ENCODE measurements at places on chromosomes 4 and X. TPM values are rescaled to one million over a fixed set of nuclear protein-coding genes. Genes with fewer than 3 reads are reported as not detected.

The MID1 gene
- total RNA-seq: 24.9 TPM

The TCEAL3 gene
- total RNA-seq: 19.1 TPM

The SSX3 gene
- total RNA-seq: not detected

The SPANXA2 gene
- total RNA-seq: not detected

The GUCY1A1 gene
- 63.1 TPM for total RNA-seq

The POLN gene
- total RNA-seq: 2.2 TPM

The MAGEB17 gene
- not detected for total RNA-seq

The CFP gene
- total RNA-seq: 24.8 TPM

DNA sequence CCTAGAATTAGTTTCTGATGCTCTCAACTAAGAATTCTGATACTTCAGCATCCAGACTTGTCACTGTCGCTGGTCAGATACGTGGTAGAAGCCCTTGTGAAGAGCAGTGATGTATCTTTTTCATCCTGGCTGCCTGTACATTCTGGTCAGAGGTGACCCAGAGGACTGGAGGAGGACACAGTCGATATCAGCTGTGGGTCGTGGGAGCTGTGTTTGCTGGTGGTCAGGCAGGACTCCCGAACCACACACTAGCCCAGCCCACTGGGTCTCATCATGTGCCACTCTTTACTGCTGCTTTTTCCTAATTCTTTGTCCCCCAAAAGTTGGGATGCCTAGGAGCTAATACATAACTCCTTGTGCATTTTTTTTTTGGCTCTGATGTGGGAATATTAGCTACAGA lies 6.5 kb downstream of the DCUN1D4 start:
- no peak overlapping the region for H3K4me3 ChIP-seq
- no peaks in the 10 kb centered on the region for H3K36me3 ChIP-seq
- H3K4me1 ChIP-seq: peaks cover 8% of the 10 kb centered on the region

GRCh38 chrX:63869506-63869905 lies 84.5 kb upstream of the ARHGEF9 start:
- no peak overlapping the region for H3K27ac ChIP-seq
- no peaks in the 10 kb centered on the region for H3K27me3 ChIP-seq
- H3K4me1 ChIP-seq: no peaks in the 10 kb centered on the region

DNA sequence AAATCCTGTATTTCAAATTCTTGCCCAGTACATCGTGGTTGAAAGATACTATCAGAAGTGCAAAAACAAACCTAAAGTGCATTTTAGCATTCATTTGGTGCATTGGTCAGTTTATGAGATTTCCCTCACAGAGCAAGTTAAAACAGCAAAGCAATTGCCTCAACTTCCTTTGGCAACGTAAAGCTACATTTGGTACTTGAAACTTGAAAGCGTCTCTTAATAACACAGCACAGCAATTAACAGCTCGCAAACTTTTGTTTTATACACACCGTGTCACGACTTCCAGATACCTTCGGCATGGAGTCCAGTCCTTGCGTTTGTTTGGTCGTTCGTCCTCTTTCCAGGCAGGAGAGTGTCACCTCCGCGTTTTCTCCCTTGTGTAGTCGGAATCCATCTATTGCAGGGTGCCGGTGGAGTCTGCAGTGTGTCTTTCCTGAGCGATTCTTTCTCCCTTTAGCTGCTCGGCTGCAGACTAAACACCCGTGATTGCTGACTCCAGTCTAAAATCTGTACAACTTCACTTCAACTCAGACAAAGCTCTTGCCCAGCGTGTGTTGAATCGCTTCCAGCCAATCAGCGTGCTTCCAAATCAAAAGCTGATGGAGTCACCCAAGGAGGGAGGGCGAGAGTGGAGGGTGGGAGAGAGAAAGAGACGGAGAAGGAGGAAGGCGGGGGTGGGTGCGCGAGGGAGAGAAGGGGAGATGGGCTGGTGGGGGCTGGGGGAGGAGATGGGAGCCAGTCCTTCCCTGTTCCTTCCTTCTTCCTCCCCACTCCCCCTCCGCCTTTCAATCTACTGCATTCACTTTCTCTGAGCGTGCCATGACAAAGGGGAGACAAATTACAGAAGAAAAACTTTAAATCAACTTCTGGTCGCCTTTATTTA lies at the start of gene PCDH18:
Gene PCDH18 (minus strand): TSS at position 509 of the 883 bp plus-strand sequence. CDS start 406 bp downstream, at position 103.
- no peaks in the 10 kb centered on the region for H3K36me3 ChIP-seq
- no peaks in the 10 kb centered on the region for H3K4me1 ChIP-seq
- H3K27me3 ChIP-seq: no peaks in the 10 kb centered on the region

DNA sequence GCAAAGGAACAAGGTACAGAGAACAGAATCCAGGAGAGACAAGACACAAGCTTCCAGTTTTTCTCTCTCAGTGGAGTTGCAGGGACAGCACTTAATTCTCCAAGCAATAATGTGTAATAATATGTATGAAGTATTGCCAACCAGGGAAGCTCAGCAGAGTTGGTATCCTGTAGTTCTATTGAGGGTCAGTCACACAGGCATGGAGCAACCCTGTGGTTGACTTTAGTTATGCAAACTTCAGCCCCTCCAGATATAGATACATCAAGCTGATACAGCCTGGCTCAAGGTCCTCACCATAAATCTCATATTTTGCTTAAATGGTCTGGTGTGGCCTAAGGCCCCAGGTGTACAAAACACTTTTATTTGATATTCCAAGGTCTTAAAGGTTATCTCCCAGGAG lies 248.6 kb upstream of the EPHA5 start:
- no peak for DNase-seq
- no peak overlapping the region for H3K27ac ChIP-seq
- no peak overlapping the region for H3K4me3 ChIP-seq
- no peaks in the 10 kb centered on the region for H3K36me3 ChIP-seq

GRCh38 chr4:138707746-138708677 lies 307.6 kb upstream of the NOCT start:
- no peak for DNase-seq
- no peak overlapping the region for H3K4me3 ChIP-seq
- no peaks in the 10 kb centered on the region for H3K36me3 ChIP-seq
- H3K27ac ChIP-seq: no peak overlapping the region
- H3K27me3 ChIP-seq: no peaks in the 10 kb centered on the region

GRCh38 chr4:184595430-184595829 lies 53.8 kb downstream of the CASP3 start:
- H3K4me1 ChIP-seq: no peaks in the 10 kb centered on the region
- H3K27me3 ChIP-seq: no peaks in the 10 kb centered on the region
- no peak overlapping the region for H3K4me3 ChIP-seq
- H3K27ac ChIP-seq: no peak overlapping the region

GRCh38 chr4:168569931-168570276 lies 73.1 kb downstream of the PALLD start:
- H3K27me3 ChIP-seq: peaks cover 5% of the 10 kb centered on the region
- no peaks in the 10 kb centered on the region for H3K36me3 ChIP-seq
- H3K4me1 ChIP-seq: peaks cover 8% of the 10 kb centered on the region
- no peak for DNase-seq

- H3K27ac ChIP-seq: peak within 1 kb of the TSS; percentile 94
- peak within 1 kb of the TSS; percentile 72 for H3K4me3 ChIP-seq
- peak; percentile 80 for DNase-seq
- H3K27me3 ChIP-seq: no peaks in the 10 kb centered on the region
Observed at GRCh38 chrX:123961268-123962005, at the start of gene STAG2. Gene STAG2 (plus strand): TSS chrX:123961706. CDS start chrX:124022628, 60,922 bp downstream.

- no peaks in the 10 kb centered on the region for H3K27me3 ChIP-seq
- no peaks in the 10 kb centered on the region for H3K36me3 ChIP-seq
- H3K27ac ChIP-seq: no peak within 1 kb of the TSS
- no peak within 1 kb of the TSS for H3K4me3 ChIP-seq
- H3K4me1 ChIP-seq: no peaks in the 10 kb centered on the region
Observed at GRCh38 chr4:122378711-122379110, at the start of gene ADAD1. Gene ADAD1 (plus strand): TSS chr4:122379011. CDS start chr4:122380070, 1,059 bp downstream.

GRCh38 chrX:150543230-150544155 lies 24.9 kb upstream of the MTM1 start:
- no peaks in the 10 kb centered on the region for H3K36me3 ChIP-seq
- H3K4me1 ChIP-seq: peaks cover 13% of the 10 kb centered on the region
- H3K4me3 ChIP-seq: no peak overlapping the region
- H3K27ac ChIP-seq: no peak overlapping the region

- no peaks in the 10 kb centered on the region for H3K36me3 ChIP-seq
- no peaks in the 10 kb centered on the region for H3K27me3 ChIP-seq
Observed at GRCh38 chr4:183571350-183571941, 66.6 kb downstream of the ING2 start.

DNA sequence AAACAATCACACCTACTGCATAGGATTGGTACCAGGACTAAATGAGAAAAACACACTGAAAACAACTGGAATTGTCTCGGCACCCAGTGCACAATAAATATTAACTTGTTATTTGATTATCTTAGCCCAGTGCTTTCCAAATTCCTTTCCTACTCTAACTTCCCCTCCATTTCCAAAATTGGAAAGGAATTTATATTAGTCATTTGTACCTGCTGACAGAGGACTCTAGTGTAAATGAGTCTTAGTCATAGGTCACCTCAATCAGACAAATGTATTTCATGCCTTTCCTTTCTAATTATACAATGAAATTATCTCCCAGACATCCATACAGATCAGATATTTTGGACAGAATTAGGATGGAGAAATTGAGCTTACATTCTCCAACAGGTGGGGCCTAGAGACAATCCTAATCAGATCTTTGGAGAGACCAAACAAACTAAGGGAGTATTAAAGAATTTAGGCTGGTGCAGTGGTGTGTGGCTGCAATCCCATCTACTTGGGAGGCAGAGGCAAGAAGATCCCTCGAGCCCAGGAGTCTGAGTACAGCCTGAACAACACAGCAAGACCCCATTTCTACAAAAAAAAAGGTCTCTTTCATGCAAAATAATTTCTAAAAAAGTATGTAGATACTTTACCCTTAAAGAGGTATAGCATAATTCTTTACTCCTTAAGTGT lies 10.1 kb downstream of the SH3D19 start:
- H3K4me1 ChIP-seq: peaks cover 41% of the 10 kb centered on the region
- no peaks in the 10 kb centered on the region for H3K27me3 ChIP-seq
- H3K36me3 ChIP-seq: no peaks in the 10 kb centered on the region
- no peak overlapping the region for H3K4me3 ChIP-seq

- H3K36me3 ChIP-seq: no peaks in the 10 kb centered on the region
- H3K4me1 ChIP-seq: no peaks in the 10 kb centered on the region
- no peak overlapping the region for H3K4me3 ChIP-seq
- H3K27me3 ChIP-seq: no peaks in the 10 kb centered on the region
- H3K27ac ChIP-seq: no peak overlapping the region
Observed at GRCh38 chrX:39196192-39197102, 395.2 kb downstream of the MID1IP1 start.

DNA sequence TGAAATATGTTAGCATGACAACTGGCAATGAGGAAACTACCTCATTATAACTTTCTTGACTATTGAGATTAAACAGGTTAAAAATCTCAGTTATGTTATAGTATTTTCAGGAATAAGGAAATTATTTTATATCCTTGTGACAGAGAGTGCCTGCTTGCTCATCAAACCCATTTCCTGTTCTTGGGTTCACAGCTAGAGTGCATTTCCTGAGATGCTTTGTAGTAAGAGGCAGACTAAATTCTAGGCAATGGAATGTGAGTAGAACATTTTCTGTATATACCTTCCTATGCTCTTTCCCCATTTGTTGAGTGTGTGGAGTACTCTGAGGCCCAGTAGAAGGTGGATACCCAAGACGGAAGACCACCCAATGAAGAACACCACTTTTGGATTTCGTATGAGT lies 96.9 kb upstream of the CASK start:
- no peaks in the 10 kb centered on the region for H3K27me3 ChIP-seq
- no peak for DNase-seq
- no peak overlapping the region for H3K27ac ChIP-seq
- H3K4me3 ChIP-seq: no peak overlapping the region
- H3K4me1 ChIP-seq: no peaks in the 10 kb centered on the region

DNA sequence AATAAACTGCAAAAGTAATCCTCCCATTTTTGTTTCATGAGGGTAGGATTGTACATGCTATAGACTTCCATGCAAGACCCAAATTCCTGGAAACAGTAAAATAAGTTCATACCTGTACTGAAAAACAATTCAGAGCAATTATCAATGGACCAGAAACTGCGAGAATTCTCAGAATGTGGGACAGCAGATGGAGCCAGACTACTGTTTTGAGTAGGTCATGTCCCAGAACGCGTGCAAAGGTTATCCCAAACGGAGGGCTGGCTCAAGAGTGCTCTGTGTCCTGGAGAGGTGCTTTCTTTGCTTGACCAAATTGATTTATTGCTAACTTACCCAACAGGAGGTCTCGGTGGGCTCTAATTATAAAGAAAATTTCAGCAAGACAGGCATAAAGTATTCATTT lies 1.7 kb upstream of the MAGEH1 start:
- peaks cover 8% of the 10 kb centered on the region for H3K4me1 ChIP-seq
- no peaks in the 10 kb centered on the region for H3K36me3 ChIP-seq
- DNase-seq: no peak
- no peaks in the 10 kb centered on the region for H3K27me3 ChIP-seq

- no peak overlapping the region for H3K4me3 ChIP-seq
- peaks cover 28% of the 10 kb centered on the region for H3K36me3 ChIP-seq
- H3K27me3 ChIP-seq: no peaks in the 10 kb centered on the region
Observed at GRCh38 chr4:1851160-1851559, 4.8 kb downstream of the LETM1 start.

GRCh38 chr4:6498511-6499237 lies 26.3 kb upstream of the PPP2R2C start:
- H3K27ac ChIP-seq: no peak overlapping the region
- H3K4me1 ChIP-seq: no peaks in the 10 kb centered on the region
- H3K4me3 ChIP-seq: no peak overlapping the region
- no peaks in the 10 kb centered on the region for H3K36me3 ChIP-seq
- DNase-seq: no peak
- H3K27me3 ChIP-seq: peaks cover 4% of the 10 kb centered on the region

DNA sequence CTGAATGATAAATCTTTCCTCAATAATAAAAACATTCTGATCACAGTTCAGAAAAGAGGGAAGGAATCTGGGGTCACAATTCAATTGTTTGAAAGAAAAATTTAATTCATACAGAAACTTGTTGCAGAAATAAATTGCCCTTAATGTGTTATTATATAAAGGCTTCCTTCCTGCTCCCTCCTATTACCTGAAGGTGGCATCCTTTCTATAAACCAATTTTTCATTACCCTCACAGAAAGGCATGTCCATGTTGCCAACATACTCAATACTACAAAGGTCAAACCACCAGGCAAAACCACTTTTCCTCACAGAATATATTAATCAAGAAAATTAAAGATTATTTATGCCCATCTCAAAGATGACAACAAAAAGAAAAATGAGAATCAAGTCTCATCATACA lies 194.3 kb upstream of the CT83 start:
- H3K36me3 ChIP-seq: no peaks in the 10 kb centered on the region
- H3K4me3 ChIP-seq: no peak overlapping the region
- DNase-seq: no peak
- H3K27ac ChIP-seq: no peak overlapping the region
- H3K27me3 ChIP-seq: no peaks in the 10 kb centered on the region

Data from lower lobe of right lung (tissue), 2 donors.